ENCODE measurements at places on chromosomes 1 and 21.

DNA sequence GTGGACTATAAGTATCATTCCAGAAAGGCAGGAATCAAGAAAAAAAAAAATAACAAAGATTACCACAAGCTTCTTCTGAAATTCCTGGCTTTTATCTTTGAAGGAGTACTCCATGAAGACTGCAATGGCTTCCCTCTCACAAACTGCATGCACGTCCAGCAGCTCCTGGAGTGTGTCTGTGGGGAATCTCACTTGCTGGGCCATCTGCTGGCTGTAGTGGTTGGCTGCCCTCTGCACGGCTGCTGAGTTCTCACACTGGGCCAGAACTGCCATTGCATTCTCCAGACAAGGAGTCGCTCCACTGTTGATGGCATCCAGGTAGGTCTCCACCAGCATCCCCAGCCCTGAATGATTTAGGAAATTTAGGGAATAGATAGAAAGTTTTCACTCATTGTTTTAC, 23.3 kb upstream of the GBP2 start:
- no peak for DNase-seq

DNA sequence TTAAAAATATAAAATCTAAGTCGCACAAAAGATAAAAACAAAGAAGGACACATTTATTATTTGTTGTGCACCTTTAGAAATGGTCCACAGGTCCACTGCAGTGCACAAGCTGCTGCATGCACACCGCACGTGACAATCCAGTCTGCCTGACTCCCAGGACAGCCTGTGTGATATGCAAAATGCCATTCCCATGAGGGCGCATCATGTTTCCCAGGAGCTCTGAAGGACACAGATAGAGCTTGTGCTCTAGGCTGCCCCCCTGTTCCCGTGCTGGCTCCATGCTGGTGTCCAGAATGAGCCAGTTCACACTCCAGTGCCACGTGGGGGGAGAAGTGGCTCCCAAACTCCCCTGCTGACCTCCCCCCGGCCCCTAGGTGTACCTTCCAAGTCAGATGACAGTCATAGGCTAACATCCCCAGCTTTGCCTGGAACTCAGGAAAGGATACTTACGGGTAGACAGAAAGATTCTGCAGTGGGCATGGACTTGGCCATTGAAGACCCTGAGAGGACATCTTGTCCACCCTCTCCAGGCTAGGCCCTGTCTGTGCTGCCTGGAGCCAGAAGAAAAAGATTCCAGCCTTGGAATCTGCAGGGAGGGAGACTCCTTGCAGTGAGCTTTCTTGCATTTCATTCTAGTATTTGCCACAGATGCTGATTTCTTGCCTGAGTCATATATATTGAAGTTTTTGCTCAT, 26.3 kb downstream of the RAB7B start:
- DNase-seq: no peak

- no peak for DNase-seq
Observed at GRCh38 chr1:153288634-153289275, 24.0 kb downstream of the PGLYRP3 start.

GRCh38 chr21:43808832-43809251, 19.5 kb downstream of the RRP1 start:
- DNase-seq: no peak

- DNase-seq: no peak
Observed at GRCh38 chr1:21277180-21277579, 13.1 kb downstream of the ECE1 start.
